ENCODE measurements at places on chromosomes 11 and 22.

DNA sequence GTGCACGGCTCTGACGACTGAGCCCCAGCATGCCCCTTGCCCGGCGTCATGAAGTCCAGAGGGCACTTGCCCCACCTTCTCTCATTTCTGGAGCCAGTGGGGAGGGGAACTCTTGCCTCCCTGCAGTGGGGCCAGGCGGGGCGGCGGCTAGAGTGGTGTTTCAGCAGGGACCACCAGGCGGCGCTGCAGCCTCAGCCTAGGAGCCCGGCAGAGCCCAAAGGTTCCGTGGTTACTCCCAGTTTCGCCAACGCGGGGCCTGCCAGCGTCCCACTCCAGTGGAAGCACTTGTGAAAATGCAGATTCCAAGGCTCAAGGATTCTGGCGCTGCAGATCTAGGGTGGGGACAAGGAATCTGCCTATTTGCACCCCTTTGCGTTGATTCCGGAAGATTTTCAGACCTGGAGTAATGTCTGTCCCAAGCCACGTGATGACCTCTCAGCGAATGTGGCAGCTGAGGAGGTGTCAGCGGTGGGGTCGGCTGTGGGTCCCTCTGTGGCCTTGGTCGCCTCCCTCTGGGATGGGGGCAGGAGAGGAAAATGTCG is 55.7 kb downstream of the CD82 start:
- DNase-seq, result peak; percentile 57

DNA sequence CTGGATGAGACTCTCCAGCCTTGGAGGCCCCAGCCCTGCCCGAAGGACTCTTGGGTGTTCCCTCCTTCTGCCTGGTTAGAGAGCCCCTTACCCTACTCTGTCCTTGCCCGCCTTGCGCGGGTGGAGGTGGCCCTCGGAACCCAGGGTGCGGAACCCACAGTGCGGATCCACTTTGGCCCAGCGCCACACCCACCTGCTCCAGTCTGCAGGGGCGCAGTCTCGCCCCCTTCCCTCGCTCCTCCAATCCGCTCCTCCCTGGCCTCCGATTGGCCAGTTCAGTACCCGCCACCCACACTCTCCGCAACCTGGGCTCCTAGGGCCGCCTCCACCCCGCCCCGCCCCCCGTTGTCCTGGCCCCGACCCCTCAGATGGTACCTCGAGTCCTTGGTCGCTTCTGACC is 2.4 kb downstream of the CAPN1 start:
- no peak for DNase-seq

DNA sequence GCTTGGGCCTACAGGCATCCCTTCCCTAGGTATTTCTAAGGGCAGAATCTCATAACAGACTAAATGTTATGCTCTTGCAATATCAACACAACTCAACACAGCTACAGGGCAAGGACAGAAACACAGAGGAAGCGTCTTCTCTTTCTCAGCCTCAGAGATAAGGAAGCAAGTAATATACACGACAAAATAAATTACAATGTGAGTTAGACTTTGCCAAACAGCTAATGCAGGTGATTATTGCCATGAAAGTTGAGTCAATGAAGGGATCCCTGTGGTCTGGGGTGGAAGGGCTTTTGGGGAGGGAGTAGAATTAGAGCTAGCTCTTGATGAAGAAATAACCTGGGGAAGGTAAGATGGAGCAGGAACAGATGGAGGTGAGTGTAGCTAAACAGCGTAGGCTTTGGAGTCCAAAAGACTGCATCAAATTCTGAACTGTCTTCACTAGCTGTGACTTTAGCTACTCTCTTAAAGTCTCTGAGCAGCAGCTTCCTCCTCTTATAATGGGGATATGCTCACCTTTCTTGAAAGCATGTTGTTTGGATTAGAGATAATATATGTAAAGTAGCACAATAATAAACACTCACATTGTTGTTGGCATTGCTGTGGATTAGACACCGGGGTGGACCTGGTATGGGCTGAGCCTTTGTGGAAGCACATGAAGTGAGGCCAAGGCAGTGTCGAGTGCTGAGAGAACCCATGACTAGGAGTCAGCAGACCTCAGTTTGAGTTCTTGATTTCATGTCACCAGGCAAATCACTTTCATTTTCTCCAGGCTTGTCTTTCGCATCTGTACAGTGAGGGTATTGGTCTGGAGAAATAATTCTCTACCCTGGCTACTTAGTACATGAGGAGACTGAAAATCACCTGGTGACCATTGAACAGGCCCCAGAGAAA is 41.0 kb upstream of the AQP11 start:
- no peak for DNase-seq

GRCh38 chr22:17192186-17192585 is 27.0 kb downstream of the ADA2 start:
- DNase-seq, result no peak

DNA sequence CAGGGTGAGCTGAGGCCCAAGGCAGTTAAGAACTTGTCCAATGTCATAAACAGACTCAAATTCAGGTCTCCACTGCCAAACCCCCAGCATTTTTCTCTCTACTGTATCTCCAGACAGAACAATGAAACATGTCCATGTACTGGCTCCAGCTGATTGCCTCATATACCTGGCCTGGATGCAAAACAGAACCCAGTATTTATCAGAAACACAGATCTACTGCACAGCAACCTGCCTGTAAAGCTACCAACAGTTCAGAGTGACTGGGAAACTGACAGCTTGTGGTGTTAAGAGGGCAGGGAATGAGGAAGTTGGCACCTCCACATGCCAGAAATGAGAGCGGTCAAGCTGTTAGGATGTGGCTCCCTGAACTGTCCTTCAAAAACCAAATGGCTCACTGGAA is 41.6 kb downstream of the C11orf71 start:
- DNase-seq, result no peak

- no peak for DNase-seq
These were observed 737.8 kb downstream of the FAM181B start for GRCh38 chr11:81995889-81996288.

GRCh38 chr11:69470301-69470700 is 11.2 kb upstream of the LINC01488 start:
- no peak for DNase-seq

DNA sequence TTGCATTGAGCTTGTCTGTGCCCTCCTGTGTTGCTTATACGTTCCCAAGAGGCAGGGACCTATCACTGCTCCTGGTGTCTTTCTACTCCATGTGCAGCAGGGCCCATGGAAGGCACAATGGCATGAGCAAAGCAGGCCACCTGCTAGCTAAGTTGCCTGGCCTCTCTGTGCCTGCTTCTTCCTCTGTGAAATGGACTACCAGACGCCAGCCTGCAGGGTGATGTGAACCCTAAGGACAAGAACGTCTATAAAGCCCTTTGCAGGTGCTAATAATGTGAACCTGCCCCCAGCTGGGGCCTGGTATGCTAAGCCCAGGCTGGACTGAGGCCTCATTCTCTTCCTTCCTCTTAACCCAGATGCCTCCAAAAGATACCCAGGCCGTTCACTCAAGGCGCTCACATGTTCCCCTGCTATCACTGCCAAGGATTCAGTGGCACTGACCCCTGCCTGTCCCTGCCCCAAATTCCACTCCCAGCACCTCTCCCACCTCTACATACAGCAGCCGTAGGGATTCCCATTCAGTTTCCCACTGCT is 4.0 kb downstream of the GUCD1 start:
- DNase-seq, result no peak

- DNase-seq, result peak; percentile 34
These were observed 651 bp upstream of the FAM83F start for GRCh38 chr22:39994041-39994565.

DNA sequence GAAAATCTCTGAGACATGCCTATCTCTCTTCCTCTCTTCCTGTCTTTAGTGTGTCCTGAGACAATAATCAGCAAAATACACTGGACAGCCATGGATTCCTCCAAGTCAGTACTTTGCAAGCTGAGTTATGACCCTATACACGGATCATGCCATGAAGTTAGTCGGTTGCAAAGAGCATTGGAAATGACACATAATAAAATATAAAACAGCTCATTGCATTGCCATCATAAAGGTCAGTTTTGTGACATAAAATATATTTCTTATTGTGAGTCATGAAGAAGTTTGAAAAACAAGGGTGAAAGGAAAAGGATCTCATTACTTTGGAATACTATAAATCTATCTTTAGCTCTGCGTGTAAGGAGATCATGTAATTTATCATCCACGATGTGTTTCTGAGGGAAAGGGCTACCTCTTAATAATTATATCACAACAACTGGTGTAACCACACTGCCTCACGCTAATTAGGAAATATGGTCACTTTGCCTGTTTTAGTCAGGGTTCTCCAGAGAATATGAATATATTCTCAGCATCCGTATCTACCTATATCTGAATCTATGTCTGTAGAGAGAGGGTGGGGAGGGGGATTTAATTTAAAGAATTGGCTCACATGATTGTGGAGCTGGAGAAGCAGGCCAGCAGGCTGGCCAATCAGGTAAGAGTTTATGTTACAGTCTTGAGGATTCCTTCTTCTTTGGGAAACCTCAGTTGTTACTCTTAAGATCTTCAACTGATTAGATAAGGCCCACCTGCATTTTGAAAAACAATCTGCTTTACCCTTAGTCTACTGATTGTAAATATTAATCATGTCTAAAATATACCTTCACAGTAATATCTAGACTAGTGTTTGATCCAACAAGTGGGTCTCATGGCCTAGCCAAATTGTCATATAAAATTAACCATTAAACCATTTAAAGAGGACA is 198.8 kb downstream of the FAT3 start:
- peak; percentile 55 for DNase-seq

DNA sequence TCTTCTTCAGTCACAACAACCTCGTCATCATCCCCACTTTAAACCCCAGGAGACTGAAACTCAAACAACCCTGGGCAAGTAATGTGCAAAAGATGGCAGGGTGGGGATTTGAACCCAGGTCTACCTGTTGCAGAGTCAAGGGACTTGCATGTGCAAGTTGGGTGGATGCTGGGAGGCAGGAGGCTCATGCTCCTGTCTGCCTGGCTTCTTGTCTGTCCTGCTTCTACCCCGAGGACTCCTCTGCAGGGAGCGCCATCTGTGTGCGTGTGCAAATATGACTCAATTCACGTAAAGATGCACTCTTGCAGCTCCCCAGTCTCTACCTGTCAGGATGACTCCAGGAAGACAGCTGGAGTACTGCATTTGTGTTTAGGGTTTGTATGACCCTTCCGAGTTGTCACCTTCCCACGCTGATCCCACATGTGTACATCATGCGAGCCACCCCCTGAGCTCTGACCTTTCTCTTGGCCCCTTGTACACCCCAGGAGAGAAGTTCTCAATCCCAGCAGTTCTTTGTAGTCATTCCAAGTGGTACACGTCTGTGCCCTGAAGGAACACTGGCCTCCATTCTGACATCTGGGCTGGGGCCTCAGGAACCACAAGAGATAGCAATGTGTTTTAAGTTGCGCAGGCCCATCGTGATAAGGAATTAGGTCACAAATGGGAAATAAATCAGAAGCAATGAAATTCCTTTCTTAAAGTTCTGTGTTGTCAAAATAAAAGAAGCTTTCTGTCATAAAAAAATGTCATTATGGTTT is 95.7 kb downstream of the CWC15 start:
- DNase-seq, result no peak

DNA sequence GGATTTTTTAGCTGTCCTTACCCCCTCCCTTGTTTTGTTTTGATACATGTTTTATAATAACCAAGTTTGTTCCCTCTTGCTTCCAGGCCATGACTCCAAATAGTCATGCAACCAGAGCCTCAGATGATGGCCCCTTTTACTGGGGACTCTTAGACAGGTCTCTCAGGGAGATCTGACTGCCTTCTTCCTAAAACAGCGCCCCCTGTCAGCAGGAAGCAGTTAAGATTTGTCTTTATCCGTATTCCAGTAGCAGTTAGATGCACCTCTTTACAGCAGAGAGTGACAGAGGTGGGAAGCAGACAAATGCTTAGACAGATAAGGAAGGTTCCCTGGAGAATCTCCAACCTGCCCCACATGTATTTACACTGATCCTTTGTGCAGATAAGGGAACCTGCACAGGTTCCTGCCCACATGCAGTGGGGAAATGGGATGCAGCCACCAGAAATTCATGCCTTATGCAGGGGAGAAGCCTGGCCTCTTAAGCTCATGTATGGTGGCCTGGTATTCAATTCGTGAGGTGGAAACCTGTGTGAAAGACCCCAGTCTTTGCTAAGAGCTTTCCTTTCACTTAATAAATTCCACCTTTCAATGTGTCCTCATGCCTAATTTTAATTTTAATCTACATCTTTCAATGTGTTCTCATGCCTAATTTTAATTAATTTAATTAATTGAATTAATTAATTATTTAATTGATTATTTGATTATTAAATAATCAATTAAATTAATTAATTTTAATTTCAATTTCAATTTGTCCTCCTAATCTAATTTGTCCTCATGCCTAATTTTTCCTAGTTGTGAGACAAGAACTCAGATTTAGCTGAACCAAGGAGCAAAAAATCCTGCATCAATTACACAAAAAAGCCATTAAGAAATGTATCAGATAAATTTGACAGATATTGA is 11.5 kb upstream of the GLYAT start:
- no peak for DNase-seq

DNA sequence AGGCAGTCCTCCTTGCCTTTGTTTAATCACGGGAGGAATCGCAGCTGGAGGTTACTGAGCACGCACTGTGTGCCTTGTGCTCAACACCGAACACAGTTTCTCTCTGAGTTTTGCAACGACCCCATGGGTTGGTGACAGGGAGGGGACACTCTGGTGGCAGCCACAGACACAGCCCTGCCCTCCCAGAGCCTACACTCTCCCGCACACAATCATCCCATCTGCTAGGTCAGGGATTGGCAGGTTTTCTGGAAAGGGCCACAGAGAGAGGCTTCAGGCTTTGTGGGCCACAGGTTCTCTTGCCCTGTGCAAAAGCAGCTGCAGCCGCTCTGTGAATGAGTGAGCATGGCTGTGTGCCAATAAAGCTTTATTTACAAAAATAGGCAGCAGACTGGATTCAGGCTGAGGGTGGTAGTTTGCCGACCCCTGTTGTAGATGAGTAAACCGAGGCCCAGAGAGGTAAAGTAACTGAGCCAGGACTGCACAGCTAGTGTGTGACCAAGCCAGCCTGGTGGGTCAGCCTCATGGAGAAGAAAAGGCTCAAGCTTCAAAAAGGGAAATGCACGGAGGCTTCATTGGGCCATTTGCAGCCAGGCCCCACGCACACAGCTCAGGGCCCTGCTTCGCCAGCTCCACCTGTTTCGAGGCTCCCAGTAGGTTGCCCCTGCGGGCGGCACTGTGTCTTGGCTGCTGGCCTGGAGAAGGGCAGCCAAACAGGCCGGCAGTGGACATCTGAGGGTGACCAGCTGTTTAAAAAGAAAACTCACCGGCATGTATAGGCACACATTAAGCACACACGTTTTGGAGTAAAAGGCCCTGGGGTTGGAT is 16.3 kb downstream of the LTO1 start:
- DNase-seq, result no peak

DNA sequence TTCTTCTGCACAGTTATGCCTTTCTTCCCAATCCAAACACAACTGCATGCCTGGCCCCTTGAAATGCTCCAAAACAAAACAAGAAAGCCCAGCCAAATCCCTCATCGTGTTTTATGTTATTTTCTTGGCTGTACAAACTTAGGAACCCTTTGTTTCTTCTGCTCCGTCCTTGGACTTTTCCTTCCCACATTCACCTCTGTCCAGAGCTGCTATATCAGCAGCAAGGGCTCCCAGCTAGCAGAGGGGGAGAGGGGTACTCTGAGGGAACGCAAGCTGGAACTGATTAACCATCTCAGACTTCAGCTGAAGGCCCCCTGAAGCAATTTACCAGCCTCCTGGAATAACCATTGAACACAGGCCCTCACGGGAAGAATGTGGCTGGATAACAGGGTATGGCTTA is 214.7 kb downstream of the TENM4 start:
- no peak for DNase-seq

- peak; percentile 89 for DNase-seq
These were observed 14.1 kb downstream of the DCPS start for GRCh38 chr11:126317756-126318573.

Measured in fibroblast of skin of back (primary cell).